ENCODE measurements at places on chromosomes 5 and 9.

- DNase-seq = no peak
Measured at GRCh38 chr5:169550227-169550626, 33.3 kb upstream of the SPDL1 start.

GRCh38 chr9:27870404-27870803 is 297.1 kb upstream of the C9orf72 start:
- no peak for DNase-seq

DNA sequence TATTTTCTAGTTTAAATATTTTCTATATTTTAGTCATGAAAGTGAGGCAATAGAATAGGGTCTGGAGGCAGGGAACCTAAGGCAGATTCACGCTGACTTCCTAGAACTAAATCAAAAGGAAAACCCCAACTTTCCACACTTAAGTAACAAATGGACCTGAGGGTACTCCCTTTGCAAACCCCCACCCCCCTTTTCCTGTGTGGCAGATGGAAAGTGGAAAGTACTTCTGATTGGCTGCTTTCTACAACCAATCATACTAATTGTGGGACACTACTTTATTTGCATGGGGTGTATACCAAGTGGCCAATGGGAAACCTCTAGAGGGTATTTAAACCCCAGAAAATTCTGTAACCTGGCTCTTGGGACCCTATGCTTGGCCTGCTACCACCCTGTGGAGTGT is 4.8 kb upstream of the CENPH start:
- no peak for DNase-seq

DNA sequence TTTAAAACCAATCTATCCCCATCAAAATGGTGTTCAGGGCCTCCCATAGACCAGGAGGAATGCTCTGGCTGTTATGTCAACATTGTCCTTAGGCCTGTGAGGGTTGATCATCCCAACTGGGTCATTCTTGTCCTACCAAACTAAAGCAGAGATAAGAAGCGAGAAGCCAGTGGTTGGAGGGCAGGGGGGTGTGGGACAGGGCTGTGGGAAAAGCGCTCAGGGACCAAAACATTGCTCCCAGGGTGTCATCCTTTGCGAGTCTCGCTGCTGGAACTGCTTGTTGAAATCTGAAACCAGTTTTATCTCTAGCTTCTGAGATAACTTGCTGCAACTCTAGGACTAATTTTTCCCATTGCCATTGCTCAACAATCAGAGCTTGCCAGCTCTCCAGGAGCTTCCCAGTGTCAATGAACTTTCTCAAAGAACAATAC is 48.1 kb downstream of the SPATA31C2 start:
- DNase-seq = peak; percentile 73

DNA sequence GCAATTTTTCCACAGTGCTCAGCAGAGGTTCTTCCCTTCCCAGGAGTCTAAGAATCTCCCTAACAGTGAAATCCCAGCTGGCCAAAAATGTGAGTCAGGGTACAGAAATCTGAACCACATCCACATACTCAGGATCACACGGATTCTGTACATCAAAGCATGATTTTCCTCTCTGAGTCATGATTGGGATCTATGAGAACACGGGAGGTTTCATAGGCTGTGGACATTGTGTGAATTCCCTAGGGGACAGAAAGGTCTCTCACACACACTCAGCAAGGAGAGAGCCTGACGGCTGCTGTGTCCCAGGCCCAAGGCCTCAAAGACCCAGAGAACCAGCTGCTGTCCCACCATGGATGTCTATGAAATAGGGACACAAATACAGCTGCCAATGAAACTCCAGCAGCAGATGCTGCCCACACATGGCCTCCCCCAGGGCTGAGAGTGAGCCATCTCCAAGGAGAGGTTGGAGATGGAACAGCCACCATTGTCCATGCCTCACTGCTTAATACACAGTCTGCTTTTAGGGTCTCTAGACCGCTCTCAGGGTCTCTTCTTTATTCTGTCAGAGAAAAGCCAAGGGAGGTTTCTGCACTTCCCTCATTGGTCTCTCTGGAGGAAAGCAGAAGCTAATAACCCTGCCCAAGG is 102.7 kb downstream of the ADAMTS12 start:
- DNase-seq = no peak

DNA sequence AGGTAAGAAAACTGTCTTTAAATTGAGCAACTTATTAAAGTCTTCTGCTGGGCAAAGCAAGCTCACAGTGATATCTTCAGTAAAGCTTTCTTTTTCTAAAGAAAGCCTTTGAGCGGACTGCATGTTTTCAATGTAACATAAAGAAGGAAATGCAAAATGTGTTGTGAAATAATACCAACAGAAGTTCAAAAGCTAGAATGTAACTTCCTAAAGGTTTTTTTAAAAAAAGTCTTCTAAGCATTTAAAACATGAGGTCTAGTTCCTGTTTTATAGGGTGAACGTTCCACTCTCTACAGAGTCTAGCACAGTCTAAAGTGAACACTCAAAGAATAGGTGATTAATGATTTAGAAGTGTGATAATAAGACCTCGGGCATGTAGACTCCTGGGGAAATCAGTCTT is 62.9 kb downstream of the DENND1A start:
- DNase-seq = no peak

- no peak for DNase-seq
Measured at GRCh38 chr5:124514956-124515355, 231.5 kb downstream of the ZNF608 start.

DNA sequence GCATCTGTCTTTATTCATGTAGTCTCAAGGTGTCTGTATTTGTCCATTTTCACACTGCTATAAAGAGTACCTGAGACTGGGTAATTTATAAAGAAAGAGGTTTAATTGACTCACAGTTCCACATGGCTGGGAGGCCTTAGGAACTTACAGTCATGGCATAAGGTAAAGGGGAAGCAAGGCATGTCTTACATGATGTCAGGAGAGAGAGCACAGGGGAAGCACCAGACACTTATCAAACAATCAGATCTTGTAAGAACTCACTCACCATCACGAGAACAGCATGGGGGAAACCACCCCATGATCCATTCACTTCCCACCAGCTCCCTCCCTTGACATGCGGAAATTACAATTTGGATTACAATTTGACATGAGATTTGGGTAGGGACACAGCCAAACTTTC is 44.2 kb downstream of the NLN start:
- DNase-seq = no peak

DNA sequence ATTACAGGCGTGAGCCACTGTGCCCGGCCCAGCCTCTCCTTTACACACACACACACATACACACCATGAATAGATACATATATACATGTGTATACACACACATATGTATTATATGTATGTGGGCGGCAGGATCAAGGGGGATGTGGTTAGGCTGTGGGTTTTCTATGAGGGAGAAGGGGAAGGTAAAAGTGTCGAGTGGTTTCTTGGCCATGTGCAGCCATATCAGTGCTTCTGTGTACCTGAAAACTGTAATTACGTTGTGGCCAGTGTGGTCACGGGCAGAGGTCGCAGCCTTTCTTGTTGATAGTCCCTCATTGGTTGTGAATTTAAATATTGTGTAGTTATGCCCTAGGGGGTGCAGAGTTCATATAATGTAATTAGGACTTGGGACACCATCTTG is 16.5 kb downstream of the CDK20 start:
- no peak for DNase-seq

- DNase-seq = no peak
Measured at GRCh38 chr9:130663258-130663976, 977 bp upstream of the PRDM12 start.

DNA sequence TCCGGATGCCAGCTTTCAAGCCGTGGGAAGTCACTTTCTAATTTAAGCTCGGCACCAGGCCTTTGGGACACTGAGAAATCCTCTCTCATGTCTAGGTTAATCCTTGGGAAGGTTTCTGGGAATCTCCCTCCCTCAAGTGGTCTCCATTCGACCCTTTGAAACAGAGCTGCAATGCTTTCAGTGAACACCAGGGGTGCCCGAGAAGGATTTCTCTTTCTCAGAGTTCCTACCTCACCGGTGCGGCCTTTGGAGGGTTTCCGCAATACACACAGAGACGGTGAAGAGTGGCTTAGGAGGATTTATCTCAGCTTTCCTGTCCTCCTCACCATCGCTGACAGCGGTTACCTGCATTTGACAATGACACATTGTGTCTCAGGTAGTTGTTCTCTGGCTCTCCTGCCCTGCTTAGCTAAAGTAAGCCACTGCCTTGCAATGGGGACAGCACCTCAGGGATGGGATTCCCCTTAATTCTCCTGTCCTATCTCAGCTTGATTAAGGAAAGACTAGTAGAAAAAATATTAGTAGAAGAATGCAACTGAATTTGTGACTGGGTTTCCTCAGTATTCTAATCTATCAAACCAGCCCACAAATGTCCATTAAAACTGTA is 180.6 kb downstream of the GABRG2 start:
- DNase-seq = no peak

GRCh38 chr5:122435234-122435633 is 123.2 kb downstream of the SNCAIP start:
- no peak for DNase-seq

DNA sequence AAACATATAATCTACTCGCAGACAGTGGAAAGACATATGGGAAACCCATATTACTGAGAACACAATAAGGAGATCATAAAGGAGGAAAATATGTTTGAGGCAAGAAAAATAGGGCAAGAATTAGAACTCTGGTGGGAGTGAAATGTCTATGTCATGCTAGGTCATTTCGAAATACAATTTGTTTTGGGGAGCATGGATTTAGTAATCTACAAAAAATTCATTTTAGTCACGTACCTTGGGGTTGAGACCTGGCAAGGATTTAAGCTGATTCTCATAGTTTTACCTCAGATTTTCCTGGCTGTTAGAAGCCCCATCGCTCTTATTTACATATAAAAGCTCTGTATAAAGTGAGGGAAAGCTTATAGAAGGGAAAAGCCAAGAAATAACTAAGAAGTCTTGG is 11.5 kb upstream of the CSNK1G3 start:
- no peak for DNase-seq

DNA sequence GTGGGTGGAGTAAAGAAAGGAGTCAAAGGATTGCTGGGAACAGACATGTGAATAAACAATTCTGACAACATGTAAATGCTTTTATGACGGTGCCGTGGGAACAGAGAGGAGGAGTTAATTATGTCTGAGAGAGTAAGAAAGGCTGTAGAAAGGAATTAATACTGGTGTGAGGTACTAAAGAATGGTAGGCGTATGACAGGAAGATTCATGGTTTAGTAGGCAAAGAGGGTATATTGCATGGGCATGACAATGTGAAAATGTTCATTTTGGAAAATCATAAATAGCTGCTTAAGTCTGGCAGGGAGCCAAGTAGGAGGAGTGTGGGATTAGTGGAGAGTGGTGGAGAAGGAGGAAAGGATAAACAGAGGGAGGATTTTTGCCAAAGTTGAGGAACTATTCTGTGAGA is 19.7 kb downstream of the NAA35 start:
- DNase-seq = no peak

- DNase-seq = no peak
Measured at GRCh38 chr5:111930449-111930848, 173.5 kb upstream of the NREP start.

- no peak for DNase-seq
Measured at GRCh38 chr9:84823421-84824271, 154.1 kb downstream of the NTRK2 start.

GRCh38 chr5:168432903-168433302 is 53.4 kb upstream of the RARS1 start:
- no peak for DNase-seq

- no peak for DNase-seq
Measured at GRCh38 chr5:154410786-154411185, 35.0 kb upstream of the SAP30L start.

DNA sequence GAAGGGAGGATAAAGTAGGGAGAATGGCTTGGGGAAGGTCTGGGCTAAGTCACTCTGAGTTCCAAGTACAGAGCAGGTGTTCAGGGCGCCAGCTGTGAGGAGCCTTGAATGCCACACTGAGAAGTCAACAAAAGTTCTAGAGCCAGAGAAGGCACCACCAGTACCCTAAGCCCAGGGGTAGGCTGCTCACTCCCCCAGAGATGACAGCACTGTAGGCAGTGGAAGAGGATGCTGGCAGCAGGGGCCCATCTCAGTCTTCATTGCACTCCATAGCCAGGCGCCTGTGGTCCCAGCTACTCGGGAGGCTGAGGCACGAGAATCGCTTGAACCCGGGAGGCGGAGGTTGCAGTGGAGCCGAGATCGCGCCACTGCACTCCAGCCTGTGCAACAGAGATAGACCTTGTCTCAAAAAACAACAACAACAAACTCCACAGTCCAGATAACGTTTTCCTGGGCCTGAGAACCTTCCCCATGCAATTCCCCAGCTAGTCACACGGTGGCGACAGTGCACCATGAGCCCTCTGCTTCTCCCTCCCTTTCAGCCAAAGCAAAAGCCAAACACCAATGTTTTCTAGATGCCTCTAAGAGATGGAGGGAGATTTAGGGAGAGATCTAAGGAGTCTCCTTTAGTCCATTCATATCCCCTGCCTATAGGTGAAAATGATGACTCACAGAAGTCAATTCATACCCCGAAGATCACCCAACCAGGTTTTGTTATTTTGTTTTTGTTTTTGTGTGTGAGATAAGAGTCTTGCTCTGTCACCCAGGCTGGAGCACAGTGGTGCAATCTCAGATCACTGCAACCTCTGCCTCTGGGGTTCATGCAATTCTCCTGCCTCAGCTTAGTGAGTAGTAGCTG is 19.8 kb upstream of the NSD1 start:
- DNase-seq = peak; percentile 82

GRCh38 chr5:33271606-33272005 is 169.2 kb upstream of the TARS1 start:
- no peak for DNase-seq

- DNase-seq = no peak
Measured at GRCh38 chr5:491856-492155, 32.4 kb downstream of the SLC9A3 start.

GRCh38 chr5:137167187-137167586 is 331.9 kb downstream of the SPOCK1 start:
- DNase-seq = no peak

DNA sequence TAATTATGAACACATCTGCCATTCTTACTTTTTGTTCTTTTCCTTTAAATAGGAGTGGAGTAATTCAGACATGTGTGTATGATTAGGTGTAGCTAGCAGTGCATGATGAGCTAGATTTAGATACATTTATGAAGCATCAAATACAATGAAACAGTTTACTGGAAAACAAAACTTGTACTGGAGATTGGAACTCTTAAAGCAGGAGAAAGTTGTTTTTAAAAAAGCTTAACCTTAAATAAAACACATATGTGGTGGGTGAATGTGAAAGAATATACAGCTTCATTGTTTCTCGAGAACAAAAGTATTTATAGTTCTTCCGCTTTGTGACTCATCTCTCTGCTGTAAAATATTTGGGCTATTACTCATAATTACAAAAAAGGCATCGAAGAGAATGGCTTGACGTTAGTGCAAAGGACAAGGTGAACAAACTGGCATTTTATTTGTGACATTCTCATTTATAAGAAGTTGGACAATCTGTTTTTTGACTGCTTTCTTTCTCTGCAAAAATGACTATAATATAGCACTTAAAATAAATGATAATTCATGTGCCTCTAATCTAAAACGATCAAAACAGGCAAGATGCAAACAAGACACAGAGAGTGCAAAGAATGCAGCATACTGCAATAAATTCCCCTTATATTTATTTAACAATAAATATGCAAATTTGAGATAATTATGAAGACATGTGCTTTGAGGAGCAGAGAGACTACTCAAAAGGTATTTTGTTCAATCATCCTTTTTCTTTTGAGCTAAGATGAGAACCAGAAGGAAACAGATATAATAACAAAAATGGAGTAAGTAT is 478.8 kb downstream of the CETN3 start:
- DNase-seq = no peak
